Stimulated activated CD4-positive, alpha-beta T cell treated with anti-CD3 and anti-CD28 coated beads, Interleukin-15, amount 100 ng/mL, for 1 hour (primary cell): ENCODE measurements at places on chromosomes 6 and 20.

- no peak for DNase-seq
Measured at GRCh38 chr6:112253841-112254816, at the start of gene LAMA4. Gene LAMA4, minus strand, starts transcription at chr6:112254567. Its CDS starts 417 bp downstream, at chr6:112254150.

DNA sequence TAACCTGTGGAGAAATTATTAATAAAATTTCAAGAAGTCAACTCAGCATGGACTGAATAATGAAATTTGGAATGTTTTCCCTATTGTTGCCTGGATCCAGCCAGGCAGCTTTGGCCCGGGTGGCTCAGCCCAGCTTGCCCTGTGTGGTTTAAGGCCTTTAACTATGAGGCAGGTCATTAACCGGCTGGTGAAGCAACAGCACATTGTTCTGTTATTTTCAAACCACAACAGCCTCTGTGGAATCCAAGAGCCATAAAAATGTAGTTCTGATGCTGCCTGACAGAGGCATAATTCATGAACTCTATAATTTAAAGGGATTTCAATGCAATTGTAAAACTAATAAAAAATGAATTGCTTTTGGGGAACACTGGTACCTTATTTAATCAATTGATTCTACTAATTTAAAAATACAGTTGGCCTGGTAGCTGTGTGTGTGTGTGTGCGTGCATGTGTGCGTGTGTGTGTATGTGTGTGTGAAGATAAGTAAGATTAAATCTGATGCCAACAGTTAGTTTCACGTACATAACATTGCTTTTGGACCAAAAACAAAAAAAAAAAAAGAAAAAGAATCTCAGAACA lies 117.7 kb downstream of the RPS12 start:
- DNase-seq = no peak

- DNase-seq = no peak
Measured at GRCh38 chr6:32963866-32964265, 4.5 kb upstream of the BRD2 start.

GRCh38 chr6:46688117-46688965 lies 656 bp downstream of the TDRD6 start:
- no peak for DNase-seq

DNA sequence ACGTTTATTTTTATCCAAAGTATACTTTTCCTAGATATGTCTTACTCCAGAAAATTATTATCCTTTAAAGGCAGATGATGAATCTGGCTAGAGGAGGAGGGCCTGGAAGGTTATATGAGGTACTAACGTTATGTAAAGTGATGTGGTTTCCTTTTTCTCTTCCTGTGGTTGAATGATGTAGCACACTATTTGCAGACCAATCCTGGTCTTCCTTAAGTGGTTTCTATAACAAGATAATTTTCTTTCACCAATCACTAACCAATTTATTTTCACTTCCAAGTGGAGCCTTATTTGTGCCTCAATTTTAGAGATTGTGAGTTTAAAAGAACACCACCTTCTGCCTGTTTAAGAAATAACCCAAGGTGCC lies 154.6 kb upstream of the SOX4 start:
- DNase-seq = no peak

DNA sequence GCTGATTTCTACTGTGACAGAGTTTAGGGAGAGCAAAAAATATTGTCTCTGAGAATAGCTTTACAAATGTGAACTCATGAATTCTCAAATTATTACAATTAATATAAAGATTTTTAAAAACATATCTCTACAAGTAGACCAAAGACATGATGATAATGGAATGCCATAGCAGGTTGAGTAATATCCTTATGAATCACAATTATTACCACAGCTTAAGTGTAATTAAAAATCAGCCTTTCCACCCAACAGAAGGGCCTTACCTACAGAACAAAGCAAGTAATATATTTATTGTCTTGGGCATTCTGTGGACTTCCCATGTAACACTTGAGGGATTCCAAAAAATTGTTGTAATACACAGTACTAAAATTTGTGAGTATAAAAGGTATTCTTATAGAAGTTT lies 1099.6 kb upstream of the GJE1 start:
- no peak for DNase-seq

DNA sequence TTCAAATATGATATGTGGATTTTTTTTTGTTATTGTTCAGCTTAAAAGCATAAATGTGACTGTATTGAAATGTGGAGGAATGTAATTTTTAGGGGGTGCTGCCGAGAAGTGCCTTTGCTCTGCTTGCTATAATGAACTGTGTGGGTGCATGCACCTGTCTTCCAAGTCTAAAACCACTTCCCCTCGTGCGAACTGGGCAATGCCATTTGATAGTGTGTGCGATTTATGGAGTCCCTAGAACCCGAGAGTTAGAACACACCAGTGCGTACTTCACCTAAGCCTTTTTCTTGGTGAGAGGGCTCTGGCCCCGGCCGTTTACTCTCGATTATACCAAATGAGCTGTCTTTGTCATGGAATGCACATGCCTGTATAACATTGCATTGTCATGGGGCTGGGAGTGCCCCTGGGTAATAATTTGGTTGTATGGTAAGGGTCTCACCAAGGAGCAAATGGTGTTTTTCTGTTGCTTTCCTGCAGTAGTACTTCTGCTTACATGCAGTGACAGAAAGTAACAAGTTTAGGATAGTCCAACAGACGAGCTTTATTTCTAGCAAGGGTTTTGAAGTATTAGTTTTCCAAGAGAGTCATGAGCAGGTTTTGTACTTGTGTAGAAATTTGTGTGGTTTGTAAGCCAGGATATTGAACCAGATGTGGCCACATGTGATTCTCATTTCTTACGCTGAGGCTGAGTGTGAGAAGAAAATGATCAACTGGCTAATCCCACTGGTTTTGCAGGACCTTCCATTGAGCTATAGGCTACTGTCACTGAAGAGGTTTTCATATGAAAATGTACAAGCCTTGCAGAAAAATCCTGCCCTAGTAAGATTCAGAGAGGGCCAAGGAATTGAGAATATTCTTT lies 172.4 kb downstream of the DTNBP1 start:
- DNase-seq = no peak

DNA sequence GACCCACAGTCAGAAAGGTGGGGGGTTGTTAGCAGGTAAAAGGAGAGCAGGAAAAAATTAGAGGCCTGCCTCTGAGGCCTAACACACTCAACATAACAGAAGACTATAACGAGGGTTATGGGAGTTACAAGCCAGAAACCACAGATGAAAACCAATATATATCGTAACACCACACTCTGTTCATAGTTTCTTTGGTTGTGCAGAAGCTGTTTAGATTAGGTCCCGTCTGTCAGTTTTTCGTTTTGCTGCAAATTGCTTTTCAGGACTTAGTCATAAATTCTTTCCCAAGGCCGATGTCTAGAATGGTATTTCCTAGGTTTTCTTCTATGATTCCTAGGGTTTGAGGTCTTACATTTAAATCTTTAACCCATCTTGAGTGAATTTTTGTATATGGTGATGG lies 3.7 kb upstream of the MAP3K5 start:
- no peak for DNase-seq

DNA sequence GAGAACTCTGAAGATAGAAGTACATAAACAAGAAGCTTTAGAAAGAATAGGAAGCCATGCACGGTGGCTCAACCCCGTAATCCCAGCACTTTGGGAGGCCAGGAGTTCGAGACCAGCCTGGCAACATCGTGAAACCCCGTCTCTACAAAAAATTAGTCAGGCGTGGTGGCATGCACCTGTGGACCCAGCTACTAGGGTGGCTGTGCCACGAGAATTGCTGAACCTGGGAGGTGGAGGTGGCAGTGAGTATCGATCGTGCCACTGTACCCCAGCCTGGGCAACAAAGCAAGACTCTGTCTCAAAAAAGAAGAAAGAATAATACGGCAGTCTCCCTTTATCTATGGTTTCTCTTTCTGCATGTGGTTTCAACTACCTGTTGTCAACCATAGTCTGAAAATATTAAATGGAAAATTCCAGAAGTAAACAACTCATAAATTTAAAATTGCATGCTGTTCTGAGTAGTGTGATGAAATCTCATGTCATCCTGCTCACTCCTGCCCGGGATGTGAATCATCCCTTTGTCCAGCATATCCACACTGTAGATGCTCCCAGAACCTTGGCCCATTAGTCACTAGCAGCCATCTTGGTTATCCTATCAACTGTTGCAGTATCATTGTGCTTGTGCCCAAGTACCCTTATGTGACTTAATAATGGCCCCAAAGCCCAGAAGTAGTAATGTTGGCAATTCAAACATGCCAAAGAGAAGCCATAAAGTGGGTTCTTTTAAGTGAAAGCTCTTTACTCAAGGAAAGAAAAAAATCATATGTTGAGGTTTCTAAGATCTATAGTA lies 22.1 kb downstream of the DEK start:
- no peak for DNase-seq

DNA sequence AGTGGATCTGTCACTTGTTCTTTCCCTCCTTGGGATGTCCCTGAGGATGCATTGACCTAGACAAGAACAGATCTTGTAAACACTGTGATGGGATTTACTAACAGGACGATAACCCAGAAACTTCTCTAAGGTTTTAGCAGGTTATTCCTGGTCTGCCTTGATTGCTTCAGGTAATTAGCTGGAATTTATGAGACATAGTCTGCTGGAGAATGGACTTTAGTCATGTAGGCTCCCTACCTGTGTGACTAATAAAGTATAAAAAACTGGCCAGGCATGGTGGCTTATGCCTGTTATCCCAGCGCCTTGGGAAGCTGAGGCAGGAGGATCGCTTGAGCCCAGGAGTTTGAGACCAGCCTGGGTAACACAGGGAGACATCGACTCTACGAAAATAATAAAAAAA lies 96.1 kb downstream of the PAK5 start:
- DNase-seq = no peak

- no peak for DNase-seq
Measured at GRCh38 chr6:168030908-168031307, 33.4 kb downstream of the KIF25 start.
